ENCODE measurements at places on chromosomes 2 and 18.
A peak's percentile ranks its signal among the peaks of the same experiment; 100 is the strongest.

DNA sequence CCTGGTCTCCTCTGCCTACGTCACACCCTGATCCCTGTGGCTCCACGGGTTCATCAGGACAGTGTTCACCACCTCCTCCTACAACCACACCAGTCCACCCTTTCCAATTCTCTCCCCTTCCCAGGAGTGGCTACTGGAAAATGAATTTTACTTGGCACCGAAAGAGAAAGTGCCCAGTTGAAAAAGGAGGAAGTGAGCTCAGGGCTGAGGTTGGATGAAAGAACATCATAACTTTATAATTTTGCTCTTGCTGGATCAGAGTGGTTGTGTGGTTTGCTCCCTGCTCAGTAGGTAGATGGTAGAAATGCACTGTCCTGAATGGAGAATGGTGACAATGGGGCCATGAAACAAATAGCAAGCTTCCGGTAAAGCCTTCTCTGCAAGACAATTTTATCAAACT, 140.3 kb upstream of the DDX18 start:
- DNase-seq: no peak

GRCh38 chr2:7557376-7557775, 640.2 kb downstream of the RNF144A start:
- DNase-seq: no peak

GRCh38 chr2:216492597-216493333, 5.9 kb upstream of the RPL37A start:
- peak; percentile 94 for DNase-seq

DNA sequence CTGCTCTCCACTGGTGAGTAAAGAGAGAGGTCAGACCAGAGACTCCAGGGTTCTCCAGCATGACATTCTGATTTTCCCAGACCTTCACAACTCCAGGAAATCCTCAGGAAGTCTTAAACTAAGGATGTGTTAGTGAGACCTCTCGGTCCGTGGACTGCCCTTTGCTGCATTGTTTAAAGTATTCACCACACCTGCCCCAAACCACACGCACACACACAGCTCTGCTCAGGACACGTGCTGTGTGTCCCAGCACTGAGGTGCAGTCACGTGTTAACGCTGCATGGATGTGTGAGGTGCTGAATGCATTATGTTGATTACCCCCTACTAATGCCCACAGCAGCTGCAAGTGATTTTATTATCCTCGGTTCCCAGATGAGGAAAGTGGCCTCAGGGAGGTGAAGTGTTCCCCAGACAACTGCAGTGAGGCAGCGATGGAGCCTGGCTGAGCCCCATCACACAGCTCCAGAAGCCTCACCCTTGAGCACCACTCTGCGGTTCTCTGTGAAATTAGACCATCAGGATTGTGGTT, 68.4 kb downstream of the TRAPPC12 start:
- peak; percentile 34 for DNase-seq

- DNase-seq: no peak
Observed at GRCh38 chr18:44629406-44629805, 51.3 kb upstream of the SETBP1 start.

DNA sequence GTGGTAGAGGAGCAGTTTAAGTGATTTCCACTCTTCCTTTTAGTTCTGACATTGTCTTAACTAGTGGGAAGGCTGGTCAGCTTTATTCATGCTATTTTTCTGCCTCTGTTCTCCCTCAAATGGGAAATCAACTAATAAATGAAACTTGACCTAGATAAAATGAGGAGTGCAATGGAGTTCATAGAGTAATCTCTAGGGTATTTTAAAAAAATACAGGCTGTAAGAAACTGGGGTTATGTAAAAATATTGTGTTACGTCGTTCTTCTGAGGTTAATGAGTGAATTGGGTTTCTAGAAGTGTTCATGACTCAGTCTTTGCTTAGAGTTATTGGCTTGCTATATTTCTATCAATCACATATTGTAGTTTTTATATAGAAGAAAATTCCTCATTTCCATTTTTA, 734.5 kb downstream of the MBD2 start:
- no peak for DNase-seq

DNA sequence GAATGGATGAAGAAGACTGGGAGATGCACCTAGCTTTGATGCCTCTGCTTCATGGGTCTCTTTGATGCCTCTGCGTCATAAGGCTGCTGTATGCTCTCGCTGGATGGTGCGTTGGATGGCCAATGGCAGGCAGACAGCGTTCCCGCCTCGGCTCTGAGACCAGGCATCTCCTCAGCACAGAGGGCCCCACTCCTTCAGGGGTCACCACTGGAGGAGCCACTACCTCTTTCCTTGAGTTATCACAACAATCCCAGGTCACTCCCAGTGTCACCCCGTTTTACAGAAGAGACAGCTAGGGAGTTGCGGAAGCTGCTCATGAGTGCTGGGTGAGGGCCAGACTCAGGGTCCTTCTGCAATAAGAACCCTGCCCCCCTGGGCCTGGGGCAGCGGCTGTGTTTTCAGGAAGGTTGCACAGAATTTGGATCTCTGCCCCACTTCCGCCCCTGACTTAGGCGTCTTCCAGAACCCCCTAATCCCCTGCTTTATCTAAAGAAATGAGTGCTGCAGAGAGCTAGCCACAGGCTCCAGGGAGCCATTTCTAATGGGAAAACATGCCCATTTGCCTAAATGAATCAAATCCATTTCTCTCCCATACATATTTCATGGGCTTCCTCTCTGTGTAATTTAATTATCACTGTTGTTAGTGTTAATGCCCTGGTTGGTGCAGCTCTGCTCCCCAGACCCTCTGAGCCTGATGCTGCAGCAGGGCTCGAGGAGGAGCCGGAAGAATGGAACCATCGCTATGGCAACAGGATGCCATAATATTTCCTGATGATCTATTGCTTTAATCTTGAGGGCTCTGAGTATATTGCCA, 131.8 kb upstream of the HS6ST1 start:
- no peak for DNase-seq

- DNase-seq: peak; percentile 69
Observed at GRCh38 chr2:191209340-191209739, 35.9 kb upstream of the MYO1B start.

GRCh38 chr2:156581280-156581679, 145.1 kb downstream of the GPD2 start:
- DNase-seq: no peak

DNA sequence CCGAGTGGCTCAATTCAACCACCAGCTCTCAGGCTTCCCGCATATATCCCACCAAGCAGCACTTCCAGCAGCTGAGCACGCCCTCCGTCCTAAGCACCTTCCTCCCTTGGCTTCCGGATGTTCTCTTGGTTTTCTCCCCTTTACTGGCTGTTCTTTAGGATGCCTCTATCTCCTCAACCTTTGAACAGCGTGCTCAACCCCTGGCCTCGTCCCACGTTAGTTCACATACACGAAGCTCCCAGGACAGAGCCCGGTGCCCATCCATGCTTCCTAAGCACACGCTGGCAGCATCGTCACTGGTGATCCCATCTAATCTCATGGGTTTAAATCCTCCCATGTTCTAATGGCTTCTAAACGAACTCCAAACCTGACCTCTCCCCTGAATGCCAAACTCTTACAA, 3.7 kb downstream of the CYS1 start:
- DNase-seq: no peak

- no peak for DNase-seq
Observed at GRCh38 chr18:59500765-59501164, 141.7 kb upstream of the LMAN1 start.

DNA sequence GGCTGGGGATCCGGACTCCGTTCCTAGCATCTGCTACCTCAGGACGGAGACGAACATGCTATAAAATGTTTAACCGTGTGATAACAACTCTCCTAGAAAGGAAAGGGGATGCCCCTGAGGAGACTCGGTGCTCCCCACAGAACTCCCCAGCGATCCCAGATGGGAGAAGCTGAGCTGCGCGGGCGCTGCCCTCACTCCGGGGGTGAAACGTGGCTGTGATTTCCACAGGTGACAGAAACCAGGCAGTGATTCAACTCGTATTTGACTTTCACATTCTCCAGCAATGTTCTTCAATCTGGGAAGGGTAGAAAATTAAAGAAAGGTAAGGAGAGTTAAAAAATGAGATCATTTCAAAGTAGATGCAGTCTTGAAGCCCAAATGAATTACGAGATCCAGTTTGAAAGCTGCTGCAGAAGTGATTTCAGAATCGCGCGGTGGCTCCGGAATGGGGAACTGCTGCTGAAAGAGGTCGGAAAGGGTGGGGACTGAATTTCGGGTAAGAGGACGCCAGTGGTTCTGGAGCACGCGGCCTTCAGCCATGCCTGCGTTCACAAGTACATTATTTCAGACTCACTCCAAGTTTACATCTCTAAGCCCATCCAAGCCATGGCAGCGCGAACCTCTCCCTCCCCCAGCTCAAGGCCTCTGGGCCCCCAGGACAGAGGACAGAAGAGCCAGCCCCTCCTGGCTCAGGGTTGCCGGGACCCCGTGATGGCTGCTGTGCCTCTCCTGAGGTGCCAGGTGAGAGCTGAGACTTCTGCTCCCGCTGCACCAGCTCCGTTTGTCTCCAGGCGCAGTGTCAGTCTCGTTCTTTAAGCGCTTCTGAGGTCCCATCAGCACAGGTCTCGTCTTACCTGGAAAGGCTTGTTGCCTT, 39.5 kb downstream of the ADNP2 start:
- DNase-seq: peak; percentile 32

DNA sequence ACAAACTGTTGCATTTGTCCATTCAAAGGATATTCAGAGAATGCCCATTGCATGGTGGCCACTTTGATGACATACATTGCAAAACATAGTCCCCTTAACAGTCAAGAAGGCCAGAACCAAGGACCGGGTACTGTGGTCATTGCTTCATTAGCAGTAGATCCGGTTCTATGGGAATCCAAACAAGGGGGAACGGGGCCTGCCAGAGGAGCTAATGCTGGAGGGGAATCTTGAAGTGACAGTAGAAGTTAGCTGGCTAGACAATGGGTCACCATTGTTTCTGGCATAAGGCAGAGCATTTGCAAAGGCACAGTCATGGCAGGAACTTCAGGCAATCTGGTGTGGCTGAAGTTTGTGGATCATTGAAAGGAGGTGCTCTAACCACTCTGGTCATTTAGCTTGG, 279.7 kb downstream of the SS18 start:
- DNase-seq: no peak

DNA sequence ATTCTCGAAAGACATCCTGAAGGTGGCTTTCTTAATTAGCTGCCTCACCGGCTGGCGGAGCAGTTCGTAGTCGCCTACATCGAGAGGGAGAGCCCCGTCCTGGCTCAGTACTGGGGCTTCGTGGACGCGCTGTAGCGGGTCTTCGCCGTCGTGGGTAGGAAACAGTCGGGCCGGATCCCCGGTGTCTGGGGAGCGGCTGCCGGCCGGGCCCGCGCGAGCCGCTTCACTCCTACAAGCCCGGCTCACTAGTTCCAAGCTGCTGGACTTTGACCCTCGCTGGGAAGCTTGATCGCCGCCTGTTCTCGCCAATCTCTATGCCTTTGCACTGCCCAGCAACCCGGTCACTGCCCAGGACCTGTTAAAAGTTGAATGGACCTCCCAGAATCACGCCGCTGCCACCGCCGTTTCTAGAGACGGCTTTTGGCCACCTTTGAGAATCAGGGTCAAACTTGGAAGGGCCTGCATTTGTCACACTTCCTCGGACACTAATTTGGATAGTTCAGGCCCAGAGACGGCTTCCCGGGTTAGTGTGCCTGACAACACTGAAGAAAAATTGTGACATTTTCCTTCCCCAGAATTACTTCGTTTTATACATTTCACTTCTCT, 41.4 kb upstream of the AKAIN1 start:
- DNase-seq: peak; percentile 50

- DNase-seq: peak; percentile 61
Observed at GRCh38 chr2:177254433-177255226, 9.9 kb downstream of the NFE2L2 start.

DNA sequence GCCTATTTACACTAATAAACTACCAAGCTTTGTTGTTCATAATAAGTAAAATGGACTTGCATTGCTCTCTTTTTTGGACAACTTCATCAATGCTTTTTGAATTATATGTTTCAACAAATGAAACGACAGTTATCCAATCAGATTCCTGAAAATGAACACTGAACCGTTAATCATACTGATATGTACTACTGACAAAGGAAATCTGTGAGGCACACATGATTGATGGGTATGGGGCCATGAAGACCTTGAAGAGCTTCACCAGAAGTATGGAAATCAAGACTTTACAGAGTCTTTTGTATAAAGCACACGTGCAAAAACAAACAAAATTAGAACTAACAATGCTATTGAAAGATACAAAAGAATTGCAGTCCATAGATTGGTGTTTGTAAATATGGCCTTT, 51.2 kb downstream of the HNMT start:
- DNase-seq: no peak

GRCh38 chr2:233490831-233491230, 75.8 kb downstream of the USP40 start:
- no peak for DNase-seq

DNA sequence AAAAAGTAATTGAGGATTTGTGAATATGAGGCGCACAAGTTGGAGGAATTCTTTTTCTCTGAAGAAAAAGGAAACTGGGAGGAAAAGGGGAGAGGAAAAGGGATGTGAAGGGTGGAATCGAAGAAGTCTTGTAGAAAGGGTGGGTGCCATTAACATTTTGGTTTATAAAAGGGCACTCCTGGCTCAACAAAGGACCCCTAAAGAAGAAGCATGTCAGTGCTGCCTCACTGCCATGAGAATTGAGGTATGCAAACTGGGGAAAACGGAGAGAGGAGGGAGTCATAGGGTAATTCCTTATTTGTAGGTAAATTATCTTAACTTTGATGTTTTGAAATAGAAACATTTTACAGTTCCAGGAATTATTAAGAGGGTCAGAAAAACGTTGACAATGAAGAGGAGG, 207.2 kb downstream of the NAPG start:
- DNase-seq: no peak

DNA sequence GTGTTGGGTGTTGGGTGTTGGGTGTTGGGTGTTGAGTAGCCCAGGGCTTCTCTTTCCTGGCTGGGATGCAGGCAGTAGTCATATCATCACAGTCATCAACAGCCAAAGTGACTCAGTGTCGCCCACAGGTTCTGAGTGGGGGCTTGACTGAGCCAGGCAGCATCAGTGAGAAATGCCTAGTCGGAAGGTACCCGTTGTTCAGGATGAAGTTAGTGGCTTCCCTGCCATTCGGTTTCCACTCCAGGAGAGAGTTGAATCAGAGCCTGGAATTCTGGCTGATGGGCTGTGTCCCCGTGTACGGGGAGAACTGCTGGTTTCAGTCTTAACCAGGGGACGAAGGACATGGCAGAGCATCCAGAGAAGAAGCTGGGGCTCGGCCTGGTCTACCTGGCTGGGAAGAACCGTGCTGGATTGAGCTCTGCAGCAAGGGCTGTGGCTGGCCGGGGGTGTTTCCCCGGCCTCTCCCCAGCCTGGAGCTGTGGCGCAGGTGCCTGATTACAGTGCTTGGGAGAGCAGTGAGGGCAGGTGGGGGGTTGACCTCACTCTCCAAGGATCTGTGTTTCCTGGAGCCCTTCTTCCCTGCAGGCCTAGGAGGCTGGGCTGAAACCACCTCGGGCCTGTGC, 49.4 kb downstream of the AGAP1 start:
- DNase-seq: peak; percentile 25

DNA sequence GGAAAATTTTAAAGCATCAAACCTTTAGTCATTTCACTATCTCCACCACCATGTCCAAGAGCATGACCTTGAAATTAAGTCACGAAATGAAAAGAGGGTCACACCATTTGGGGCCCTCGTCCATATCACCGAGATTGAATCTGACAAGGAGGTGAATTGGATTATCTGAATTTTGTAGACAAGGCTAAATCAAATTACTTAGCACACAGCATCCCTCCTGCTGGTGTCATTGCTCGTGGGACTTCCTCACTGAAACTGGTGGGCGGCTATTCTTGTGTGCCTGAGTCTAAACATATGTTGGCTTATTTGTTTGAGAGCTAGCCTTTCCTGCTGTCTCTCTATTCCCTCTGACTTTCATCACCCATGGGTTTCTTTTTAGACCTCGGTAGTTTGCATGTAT, 64.6 kb upstream of the CNGA3 start:
- DNase-seq: no peak
